ENCODE measurements at places on chromosomes 16 and 17. TPM values are rescaled to one million over a fixed set of nuclear protein-coding genes. Genes with fewer than 3 reads are reported as not detected.

Gene ETV4
- 1.6 TPM for total RNA-seq

Gene VASN
- 13.0 TPM for total RNA-seq

Gene WNT3
- total RNA-seq, result 1.0 TPM

Gene NKD1
- total RNA-seq, result 2.1 TPM

Gene MT1A
- total RNA-seq, result not detected

Gene ACSM3
- total RNA-seq, result 2.6 TPM

Gene CIITA
- total RNA-seq, result 1.0 TPM

Gene TPPP3
- 135 TPM for total RNA-seq

Gene CCDC144A
- total RNA-seq, result 8.9 TPM

Gene WSCD1
- 33.4 TPM for total RNA-seq

Gene KRTAP2-3
- not detected for total RNA-seq

Gene SERPINF2
- not detected for total RNA-seq

Gene KRTAP4-4
- not detected for total RNA-seq

Gene WNK4
- total RNA-seq, result not detected

Gene CSF3
- 0.52 TPM for total RNA-seq

Gene MYO18A
- 171 TPM for total RNA-seq

Gene BCAR1
- total RNA-seq, result 19.3 TPM

Gene SHBG
- total RNA-seq, result not detected

Gene DPEP3
- total RNA-seq, result not detected

Gene NPIPA2
- 1.6 TPM for total RNA-seq

Gene SOST
- not detected for total RNA-seq

Gene PIPOX
- total RNA-seq, result 1.0 TPM

Gene HOXB9
- not detected for total RNA-seq

Gene NLRC5
- 5.7 TPM for total RNA-seq

Data from skeletal muscle tissue (tissue), 5 donors.